HEK293T (cell line): ENCODE measurements at places on chromosomes 4 and X.

- no peak for DNase-seq
Observed at GRCh38 chrX:47179221-47179927, 14.3 kb upstream of the UBA1 start.

DNA sequence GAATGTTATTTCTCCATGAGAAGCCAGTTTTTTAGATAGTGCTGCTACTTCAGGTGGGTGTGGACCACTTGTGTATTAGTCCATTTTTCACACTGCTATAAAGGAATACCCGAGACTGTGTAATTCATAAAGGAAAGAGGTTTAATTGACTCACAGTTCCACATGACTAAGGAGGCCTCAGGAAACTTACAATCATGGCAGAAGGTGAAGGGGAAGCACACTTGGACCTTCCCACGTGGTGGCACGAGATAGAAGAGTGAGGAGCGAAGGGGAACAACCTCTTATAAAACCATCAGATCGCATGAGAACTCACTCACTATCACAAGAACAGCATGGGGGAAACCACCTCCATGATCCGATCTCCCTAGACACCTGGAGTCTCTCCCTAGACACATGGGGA is 3.4 kb upstream of the PPID start:
- DNase-seq, result no peak

GRCh38 chr4:78379040-78379439 is 172.5 kb upstream of the ANXA3 start:
- no peak for DNase-seq

DNA sequence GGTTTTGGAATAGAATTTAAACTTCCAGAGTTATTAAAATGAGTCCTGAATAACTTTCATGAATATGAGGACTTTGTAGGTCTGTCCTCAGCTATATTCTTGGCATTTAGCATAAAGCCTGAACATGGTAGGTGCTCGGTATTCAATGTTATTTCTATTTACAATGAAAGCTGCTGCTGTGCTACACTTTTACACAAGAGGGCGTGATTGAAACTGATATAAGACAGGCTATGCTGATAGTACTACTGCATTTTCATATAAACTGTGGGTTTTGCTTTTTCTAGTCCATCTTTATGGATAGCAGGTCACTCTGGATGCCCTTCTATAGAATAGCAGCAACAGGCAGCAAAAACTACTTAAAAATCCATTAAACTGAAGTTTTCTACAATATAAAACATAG is 12.3 kb upstream of the GNPDA2 start:
- DNase-seq, result peak; percentile 12

DNA sequence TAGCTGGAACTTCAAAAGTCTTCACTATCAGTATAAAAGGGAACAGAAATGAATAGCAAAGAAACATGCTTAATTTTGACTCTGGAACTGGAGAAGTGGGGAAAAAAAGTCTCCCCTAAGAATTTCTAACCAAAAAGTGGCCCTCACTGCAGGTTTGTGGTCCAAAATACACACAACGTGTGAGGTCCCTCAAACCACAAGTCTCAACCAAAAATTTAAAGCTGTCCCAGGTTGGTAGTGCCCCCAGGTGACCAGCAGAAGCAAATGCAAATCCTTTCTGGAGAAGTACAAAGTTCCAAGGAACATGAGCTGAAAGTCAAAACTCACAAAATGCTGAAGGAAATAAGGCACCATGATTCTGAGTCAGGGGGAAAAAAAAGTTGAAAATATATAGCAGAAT is 23.6 kb upstream of the VAMP7 start:
- peak; percentile 22 for DNase-seq

DNA sequence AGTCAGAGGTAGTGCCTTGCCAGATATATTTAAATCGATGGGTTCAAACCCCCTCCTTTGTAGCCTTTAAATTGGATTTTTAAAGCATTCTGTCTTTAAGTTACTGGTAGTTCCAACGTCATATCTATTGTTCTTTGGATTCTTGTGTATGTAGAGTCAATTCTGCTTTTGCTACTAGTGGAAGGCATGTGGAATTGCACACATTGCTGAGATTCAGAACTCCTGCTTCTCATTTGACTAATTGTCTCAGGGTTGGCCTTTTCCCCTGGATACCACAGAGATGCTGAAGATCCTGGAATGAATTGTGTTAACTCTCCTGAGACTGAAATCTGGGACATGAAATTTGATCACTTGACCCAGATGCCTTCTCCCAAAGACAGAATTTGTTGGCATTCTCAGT is 328.3 kb upstream of the RPS6KA3 start:
- peak; percentile 16 for DNase-seq

DNA sequence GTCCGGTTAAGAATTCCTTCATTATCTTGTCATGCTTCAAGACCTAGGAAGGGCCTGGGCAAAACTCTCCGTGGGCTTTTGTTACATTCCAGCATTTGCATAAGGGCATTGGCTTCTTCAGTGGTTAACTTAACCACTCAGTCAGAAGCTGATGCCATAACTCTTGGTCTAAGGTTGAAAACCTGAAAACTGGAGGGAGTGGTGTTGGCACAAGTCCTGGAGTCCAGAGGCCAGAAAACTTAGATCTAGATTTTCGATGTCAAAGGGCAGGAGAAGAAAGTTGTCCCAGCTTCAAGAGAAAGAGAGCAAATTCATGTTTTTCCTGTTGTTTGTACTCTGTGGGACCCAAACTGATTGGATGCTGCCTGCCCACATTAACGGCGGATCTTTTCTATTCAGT is 86.6 kb upstream of the GC start:
- no peak for DNase-seq

DNA sequence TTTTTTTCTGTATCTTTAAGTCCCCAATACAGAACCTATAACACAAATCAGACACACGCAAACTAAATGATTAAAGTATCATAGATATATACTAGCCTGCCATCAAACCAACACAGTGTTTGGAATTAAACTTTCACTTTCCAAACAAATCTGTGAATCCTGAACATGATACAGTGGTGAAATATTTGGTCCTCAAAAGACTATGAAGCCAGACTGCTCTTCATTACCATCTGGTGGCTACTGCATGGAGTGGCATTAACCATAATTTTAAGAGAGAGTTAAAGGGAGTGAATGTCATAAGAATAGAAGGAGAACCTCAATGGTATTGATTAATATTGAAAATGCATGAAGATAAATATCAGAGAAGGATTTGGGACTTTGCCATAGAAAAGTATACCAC is 9.2 kb upstream of the GABRA4 start:
- peak; percentile 3 for DNase-seq

DNA sequence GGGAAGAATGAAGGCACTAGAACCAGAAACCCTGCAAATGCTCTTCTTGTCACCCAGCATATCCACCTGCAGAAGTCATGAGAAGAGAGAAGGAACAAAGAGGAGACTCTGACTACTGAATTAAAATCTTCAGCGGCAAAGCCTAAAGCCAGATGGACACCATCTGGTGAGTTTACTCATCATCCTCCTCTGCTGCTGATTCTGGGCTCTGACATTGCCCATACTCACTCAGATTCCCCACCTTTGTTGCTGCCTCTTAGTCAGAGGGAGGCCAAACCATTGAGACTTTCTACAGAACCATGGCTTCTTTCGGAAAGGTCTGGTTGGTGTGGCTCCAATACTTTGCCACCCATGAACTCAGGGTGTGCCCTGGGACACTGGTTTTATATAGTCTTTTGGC is 181.7 kb downstream of the AR start:
- DNase-seq, result no peak

GRCh38 chr4:72987741-72988729 is 81.5 kb downstream of the COX18 start:
- no peak for DNase-seq

DNA sequence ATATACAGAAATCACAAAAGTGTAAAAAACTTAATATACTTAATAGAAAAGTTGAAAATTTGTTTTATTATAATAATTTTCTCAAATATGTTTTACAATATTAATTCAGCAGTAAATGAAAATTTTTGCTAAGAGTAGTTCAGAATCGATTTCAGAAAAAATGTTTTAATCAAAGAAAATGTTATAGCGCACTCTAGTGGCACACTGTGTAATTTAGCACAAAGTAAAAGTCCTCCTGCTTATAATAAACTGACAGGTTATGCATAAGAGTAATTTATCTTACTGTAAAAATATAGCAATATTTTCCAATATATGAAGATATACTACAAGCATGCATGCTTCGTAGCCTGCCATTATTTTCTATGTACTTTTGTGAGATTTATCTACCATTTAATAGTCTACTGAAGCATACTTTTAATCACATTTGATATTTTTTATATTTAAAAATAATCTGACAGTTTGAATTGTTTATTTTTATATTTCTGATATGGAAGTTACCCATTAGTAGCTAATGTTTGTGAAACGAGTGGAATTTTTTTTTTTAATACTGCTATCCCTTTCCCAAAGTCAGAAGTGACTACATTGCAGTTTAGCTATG is 217.9 kb upstream of the KLHL4 start:
- peak; percentile 5 for DNase-seq

GRCh38 chr4:45030059-45030458 is 303.7 kb upstream of the GNPDA2 start:
- DNase-seq, result no peak

- no peak for DNase-seq
Observed at GRCh38 chrX:109990582-109991276, 12.2 kb upstream of the TMEM164 start.

GRCh38 chr4:3807822-3808496 is 41.8 kb downstream of the ADRA2C start:
- DNase-seq, result no peak

- DNase-seq, result no peak
Observed at GRCh38 chr4:107452717-107453630, 267.1 kb downstream of the PAPSS1 start.

GRCh38 chr4:168876106-168876505 is 133.9 kb downstream of the CBR4 start:
- DNase-seq, result no peak

DNA sequence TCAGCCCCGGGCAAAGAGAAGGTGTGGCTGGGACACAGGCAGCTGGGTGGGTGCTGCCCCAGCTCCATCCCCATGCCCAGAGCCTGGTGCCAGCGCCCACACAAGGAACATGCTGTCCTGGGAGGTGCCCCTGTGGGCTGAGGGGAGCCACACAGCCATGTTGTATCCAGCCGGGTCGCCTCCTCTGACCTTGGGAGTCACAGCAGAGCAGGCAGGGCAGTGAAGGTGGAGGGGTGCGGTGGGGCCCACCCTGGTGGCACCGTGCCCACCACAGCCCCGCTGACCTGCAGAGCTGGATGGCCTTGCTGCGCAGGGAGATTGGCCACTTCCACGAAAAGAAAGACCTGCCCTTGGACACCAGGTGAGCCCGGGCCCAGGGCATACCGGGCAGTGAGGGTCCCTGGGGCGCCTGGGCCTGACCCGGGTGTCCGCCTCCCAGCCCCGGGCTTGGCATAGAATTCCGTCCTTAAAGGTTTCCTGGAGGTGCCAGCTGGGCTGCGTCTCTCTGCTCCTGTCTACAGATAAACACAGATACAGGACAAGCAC is 18.7 kb upstream of the ADD1 start:
- no peak for DNase-seq

DNA sequence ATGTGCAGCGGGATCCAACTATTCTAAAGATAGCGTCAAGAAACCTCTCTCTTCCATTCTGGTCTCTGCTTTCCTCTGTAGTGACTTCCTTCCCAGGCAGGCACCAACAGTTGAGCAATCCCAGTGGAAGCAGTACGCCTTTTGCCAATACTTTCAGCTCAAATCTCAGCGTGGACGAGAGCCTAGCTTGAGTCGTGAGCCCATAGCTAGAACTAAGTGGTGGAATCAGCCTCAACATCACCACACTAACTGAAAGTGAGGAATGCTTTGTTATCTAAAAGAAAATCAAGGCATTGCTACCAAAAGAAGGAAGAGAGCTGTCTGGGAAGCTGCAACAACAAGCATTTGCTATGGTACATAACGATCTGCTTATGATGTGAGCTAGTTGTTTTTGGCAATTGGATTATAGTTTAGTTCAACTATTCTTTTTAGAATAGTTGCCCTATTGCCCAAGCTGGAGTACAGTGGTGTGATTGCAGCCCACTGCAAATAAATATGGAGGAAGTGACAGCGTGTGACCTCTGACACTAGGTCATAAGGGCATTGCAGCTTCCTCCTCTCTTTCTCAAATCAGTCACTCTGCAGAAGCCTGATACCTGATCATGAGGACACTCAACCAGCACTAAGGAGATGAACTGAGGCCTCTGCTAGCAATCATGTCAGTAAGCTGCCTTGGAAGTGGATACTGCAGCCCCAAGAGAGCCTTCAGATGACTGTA is 24.7 kb upstream of the FRYL start:
- no peak for DNase-seq

DNA sequence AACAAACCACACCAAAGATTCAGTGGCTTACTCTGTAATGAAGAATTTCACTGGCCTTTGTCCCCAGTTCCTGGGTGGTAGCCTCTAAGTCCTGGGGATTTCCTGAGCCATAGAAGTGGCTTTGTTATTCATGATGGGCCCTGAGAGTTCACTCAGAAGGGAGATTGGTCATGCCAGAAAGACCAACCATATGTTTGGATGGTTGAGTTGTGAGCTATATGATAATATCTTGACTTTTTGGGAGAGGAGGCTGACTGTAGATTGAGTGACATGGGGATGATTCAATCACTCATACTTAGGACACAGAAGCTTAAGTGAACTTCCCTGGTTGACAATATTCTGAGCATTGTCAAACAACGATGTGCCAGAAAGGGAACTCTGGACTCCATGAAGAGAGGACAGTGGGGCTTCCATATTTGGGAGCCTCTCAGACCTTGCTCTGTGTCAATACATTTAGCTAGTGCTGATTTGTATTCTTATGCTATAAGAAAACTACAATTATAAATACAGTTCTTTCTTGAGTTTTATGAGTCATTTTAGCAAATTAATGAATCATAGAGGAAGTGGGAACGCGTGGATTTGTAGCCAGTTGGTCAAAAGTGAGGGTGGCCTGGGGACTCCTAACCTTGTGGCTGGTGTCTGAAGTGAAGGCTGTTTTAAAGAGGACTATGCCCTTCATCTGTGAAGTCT is 392.0 kb downstream of the GBA3 start:
- DNase-seq, result no peak

- no peak for DNase-seq
Observed at GRCh38 chr4:151618858-151619257, 141.9 kb downstream of the GATB start.
